ENCODE measurements at places on chromosomes 1 and 21. TPM values are rescaled to one million over a fixed set of nuclear protein-coding genes. Genes with fewer than 3 reads are reported as not detected.

Gene PRR9
- not detected for total RNA-seq

Gene OR2L8
- not detected for total RNA-seq

Gene LAPTM5
- total RNA-seq, result 24.5 TPM

Gene KAZN
- 23.9 TPM for total RNA-seq

Gene AMY1A
- total RNA-seq, result not detected

Gene PNRC2
- 93.8 TPM for total RNA-seq

Gene TCHHL1
- not detected for total RNA-seq

Gene ANKRD34A
- total RNA-seq, result 0.41 TPM

Gene IVL
- 0.35 TPM for total RNA-seq

Gene DYRK3
- total RNA-seq, result 11.6 TPM

Gene SPRR1A
- total RNA-seq, result not detected

Gene PRKAA2
- total RNA-seq, result 30.1 TPM

Gene OLFML3
- total RNA-seq, result 102 TPM

Gene MROH7
- 7.9 TPM for total RNA-seq

Gene TLR5
- 6.5 TPM for total RNA-seq

Gene CLDN8
- total RNA-seq, result 60.0 TPM

Gene YOD1
- total RNA-seq, result 24.8 TPM
